GM04503 (cell line): ENCODE measurements at places on chromosomes 1 and 21.
A peak's percentile ranks its signal among the peaks of the same experiment; 100 is the strongest.

- DNase-seq, result no peak
Observed at GRCh38 chr1:119987686-119988085, 81.8 kb downstream of the NOTCH2 start.

DNA sequence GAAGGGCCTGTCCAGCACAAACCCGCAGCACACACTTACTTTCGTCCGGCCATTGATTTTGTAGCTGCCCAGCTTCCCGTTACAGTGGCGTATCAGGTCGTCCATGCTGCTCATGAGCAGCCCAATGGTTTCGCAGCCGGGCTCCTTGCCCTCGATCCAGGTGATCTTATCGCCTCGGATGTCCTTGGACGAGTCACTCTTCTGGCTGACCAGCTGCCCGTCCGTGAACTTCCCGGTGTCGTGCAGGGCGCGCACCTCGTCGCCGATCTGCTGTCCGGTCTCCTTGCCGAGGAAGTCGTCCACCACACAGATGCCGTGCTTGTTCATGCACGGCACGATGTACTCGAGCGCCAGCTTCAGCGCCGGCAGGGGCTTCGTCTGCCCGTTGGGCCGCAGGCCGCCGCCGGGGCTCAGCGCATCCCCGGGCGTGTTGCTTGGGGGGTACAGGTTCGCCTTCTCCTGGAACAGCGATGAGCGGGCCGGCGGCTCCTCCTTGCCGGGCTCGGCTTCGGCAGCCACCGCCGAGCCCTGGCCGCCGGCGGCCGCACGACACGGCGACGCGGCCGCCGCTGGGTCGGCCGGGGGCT is 1.0 kb downstream of the EGLN1 start:
- no peak for DNase-seq

DNA sequence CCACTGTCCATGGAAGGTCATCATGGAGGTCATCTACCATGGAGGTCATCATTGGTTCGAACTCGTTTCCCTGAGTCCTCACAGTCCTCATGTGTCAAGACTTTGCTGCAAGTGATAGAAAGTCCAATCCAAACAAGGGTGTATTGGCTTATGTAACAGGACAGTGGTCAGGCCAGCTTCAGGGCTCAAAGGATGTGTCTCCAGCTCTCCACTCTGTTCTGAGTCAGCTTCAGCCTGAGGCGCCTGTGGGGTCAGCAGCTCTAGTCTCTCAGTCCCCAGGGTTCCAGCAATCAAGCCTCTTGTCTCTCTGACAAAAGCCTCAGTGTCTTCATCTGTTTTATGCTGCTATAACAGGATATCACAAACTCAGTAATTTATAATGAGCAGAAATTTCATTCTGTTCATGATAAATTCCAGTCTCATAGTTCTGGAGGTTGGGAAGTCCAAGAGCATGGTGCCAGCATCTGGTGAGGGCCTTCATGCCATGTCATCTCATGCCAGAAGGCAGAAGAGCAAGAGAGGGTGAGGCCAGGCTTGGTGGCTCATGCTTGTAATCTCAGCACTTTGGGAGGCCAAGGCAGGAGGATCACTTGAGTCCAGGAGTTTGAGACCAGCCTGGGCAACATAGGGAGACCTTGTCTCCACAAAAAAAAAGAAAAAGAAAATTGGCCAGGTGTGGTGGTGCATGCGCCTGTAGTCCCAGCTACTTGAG is 19.5 kb downstream of the A3GALT2 start:
- DNase-seq, result no peak

DNA sequence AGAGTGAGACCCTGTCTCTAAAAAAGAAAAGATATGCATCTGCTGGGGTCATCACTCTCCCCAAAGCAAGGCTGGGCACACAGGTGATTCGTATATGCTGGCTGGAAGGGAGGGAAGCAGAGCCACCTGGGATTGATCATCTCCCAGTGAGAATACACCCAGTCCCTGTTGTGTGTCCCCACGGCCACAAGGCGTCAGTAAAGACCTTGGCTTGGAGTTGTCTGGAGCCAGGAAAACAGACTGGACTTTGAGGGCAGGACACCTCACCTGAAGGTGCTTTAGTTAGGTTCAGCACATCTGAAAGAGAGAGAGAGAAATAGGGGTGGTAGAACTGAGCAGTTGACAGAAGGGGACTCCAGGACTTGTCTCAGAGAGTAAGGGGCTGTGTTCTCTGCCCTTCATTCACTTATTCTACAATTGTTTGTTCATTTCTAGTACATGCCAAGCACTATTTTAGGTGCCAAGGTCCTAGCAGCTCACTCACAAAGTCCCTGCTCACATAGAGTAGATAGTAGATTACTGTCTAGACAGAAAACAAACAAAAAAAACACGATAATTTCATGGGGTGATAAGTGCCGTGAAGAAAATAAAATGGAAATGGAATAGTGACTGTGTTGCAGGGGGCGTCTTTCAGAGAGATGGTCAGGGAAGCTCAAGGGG is 13.5 kb downstream of the CITED4 start:
- DNase-seq, result no peak

DNA sequence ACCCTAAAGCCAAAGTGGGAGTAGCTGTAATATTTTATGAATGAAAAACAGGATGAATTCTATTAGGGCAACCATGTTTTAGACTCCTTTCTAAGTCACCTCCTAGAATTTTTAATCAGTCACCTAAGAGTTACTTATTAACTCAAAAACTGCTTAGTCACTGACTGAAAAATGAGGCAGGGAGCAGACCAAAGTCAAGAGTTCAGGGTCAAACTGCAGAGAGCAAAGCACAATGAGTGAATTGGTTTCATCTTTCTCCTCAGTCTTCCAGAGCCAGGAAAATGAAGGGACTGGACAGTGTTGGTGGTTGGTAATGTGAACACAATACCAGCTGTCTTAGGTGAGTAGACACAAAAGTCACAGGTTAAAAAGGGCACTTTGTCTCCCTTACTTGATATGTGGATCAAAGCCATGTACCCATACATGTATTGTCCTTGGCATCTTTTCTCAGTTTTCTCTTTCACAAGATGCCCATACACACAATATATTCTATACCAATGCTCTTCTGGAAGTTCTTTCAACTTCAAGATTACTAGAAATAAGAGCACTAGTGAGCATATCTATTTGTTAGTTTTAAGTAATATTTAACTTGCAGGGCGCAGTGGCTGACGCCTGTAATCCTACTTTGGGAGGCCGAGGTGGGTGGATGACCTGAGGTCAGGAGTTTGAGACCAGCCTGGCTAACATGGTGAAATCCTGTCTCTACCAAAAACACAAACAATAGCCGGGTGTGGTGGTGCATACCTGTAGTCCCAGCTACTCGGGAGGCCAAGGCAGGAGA is 42.2 kb downstream of the ATP1B1 start:
- DNase-seq, result no peak

DNA sequence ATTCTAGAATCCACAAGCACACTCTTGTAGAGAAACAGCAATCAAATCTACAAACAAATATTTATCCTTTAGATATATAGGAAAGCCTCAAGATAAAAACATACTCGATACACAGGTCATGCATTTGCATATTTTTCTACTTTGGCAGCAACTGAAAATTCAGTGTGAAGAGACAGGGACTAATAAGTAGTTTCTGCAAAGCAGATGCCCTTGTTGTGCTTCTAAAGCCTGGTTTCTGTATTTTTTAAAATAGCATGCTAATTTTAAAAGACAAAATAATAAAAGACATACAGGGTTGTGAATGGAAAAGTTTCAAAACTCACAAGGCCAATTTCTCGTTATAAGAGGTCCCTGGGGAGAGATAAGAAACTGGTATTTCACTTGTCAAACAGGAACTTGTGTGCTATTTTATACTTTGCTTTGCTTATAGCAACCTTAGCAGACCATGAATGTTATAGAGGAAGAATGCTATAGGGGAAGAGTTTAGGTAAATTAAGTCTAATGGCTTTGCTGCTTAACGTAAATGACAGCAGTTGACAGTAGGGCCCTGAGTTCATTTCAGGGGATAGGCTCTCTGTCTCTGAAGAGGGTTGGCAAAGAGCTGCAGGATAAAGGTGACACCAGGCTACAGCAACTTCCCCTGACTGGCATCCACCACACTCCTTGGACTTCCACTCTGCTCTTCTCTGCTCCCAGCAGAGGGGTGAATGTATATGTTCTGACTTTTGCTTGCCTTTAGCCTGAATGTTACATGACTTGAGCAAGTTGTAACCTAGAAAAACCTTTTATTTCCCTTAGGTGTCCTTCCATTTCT is 9.4 kb upstream of the RGS13 start:
- no peak for DNase-seq

- DNase-seq, result no peak
Observed at GRCh38 chr1:111738436-111739193, 580 bp downstream of the INKA2 start.

- DNase-seq, result no peak
Observed at GRCh38 chr1:107741242-107741641, 223.7 kb downstream of the VAV3 start.

GRCh38 chr1:33957854-33958253 is 94.0 kb downstream of the HMGB4 start:
- no peak for DNase-seq

- DNase-seq, result no peak
Observed at GRCh38 chr1:199038156-199038555, 399.3 kb downstream of the PTPRC start.

GRCh38 chr1:1004780-1005697 is 5.1 kb upstream of the HES4 start:
- DNase-seq, result no peak

DNA sequence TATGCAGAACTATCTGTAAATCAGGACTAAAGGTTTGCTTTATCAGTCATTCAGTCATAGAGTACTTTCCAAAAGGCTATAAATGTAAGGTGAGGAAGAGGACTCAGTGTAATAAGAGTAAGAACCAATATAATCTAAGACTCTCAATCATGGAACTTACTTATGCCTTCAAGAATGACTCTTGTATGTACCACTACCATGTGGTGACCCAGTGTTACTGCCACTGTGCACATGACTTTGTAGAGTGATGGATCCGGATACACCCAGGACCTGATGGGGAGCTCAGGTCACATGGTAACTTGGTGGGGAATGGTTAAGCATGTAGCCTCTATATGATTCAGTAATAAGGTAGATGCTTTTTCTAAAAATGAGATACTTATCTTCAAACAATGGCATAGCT is 2099.8 kb downstream of the MRPL39 start:
- DNase-seq, result no peak

GRCh38 chr1:30318413-30318812 is 405.0 kb downstream of the MATN1 start:
- no peak for DNase-seq

DNA sequence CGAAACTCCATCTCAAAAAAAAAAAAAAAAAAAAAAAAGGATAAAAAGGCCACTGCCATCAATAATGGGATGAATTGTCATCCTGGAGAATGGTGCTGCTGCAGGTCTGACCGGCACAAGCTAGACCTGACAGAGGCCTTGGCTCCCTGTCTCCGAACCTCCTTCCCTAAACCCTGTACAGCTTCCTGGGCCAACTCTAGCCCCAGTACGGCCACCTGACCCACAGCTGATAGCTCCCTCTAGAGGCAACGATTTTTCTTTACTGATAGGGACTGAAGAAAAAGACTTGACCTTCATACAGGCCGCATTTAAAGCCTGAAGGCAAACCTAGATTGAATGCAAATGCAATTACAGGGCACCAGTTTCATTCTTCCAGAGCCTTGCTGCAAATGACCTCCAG is 30.7 kb downstream of the NOL9 start:
- DNase-seq, result no peak

DNA sequence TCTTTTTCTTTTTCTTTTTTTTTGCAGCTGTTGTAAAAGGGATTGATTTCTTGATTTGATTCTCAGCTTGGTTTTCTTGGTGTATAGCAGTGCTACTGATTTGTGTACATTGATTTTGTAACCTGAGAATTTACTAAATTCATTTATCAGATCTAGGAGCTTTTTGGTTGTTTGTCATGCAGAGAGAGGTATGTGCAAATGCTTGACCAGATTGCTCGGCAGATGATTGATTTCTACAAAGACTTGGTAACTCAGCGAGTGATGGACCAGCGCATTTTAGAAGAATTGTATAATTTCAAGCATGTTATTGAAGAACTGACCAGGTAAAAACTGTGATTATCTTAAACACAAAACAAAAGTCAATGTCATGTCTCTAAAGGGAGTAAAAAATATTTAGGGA is 27.9 kb downstream of the AXDND1 start:
- DNase-seq, result no peak

DNA sequence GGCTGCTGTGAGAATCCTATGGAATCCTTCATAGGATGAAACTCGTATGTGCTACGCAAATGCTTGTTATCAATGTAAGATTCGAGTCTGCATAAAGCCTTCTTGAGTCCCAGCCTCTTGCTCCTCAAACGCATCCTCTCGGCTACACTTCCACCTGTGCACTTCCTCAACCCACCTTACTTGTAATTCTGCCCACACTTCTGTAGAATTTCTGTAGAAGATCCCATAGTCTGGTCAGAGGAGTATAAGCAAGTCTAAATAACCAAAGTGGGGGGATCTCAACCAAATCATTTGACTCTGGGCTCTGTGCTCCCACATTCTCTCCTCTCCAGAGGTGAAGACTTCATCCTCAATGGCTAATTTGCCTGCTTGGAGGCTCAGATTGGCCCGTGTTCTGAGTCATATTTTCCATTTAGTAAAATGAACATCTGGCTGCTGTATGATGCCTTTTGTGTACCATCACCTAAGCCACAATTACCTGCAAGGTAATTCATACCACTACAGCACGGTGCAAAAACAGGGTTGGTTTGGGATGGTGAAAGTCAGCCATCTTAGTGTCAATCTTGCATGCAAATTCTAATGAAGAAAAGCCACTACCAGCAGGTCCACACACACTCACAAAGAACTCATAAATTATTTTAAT is 63.2 kb downstream of the ITPKB start:
- no peak for DNase-seq

- DNase-seq, result no peak
Observed at GRCh38 chr1:92367496-92367895, 68.6 kb downstream of the RPAP2 start.

GRCh38 chr1:87325982-87326738 is 2.5 kb upstream of the LMO4 start:
- no peak for DNase-seq

GRCh38 chr1:69401879-69402278 is 165.8 kb upstream of the LRRC7 start:
- DNase-seq, result no peak

GRCh38 chr1:168879896-168880734 is 151.1 kb upstream of the DPT start:
- peak; percentile 11 for DNase-seq

GRCh38 chr1:206698011-206698410 is 13.3 kb downstream of the MAPKAPK2 start:
- DNase-seq, result no peak
